Psoas muscle (tissue), 8 donors: ENCODE measurements at places on chromosomes 2 and 18. TPM values are rescaled to one million over a fixed set of nuclear protein-coding genes. Genes with fewer than 3 reads are reported as not detected.
A peak's percentile ranks its signal among the peaks of the same experiment; 100 is the strongest.

The ACVR1C gene
- total RNA-seq = 1.3 TPM

GRCh38 chr18:8705238-8705960 lies at the start of gene MTCL1:
TSS of gene MTCL1 (plus strand) at chr18:8705556. CDS start at chr18:8705661, 105 bp downstream.
- peaks cover 11% of the 10 kb centered on the region for H3K4me1 ChIP-seq
- peaks cover 7% of the 10 kb centered on the region for H3K27me3 ChIP-seq
- H3K27ac ChIP-seq = peak within 1 kb of the TSS; percentile 88
- no peaks in the 10 kb centered on the region for H3K36me3 ChIP-seq
- DNase-seq = peak; percentile 62

- peak overlapping the region; percentile 50 for H3K27ac ChIP-seq
- H3K27me3 ChIP-seq = no peaks in the 10 kb centered on the region
- H3K4me3 ChIP-seq = no peak overlapping the region
- DNase-seq = no peak
- H3K36me3 ChIP-seq = no peaks in the 10 kb centered on the region
- peaks cover 7% of the 10 kb centered on the region for H3K4me1 ChIP-seq
Observed at GRCh38 chr2:54371460-54372065, 84.6 kb upstream of the SPTBN1 start.

GRCh38 chr2:88108796-88109195 lies 19.1 kb downstream of the FABP1 start:
- no peaks in the 10 kb centered on the region for H3K27me3 ChIP-seq
- no peak for DNase-seq
- H3K36me3 ChIP-seq = peaks cover 99% of the 10 kb centered on the region
- H3K27ac ChIP-seq = peak overlapping the region; percentile 38
- no peaks in the 10 kb centered on the region for H3K4me1 ChIP-seq

- H3K27me3 ChIP-seq = no peaks in the 10 kb centered on the region
- H3K4me1 ChIP-seq = peaks cover 9% of the 10 kb centered on the region
- H3K4me3 ChIP-seq = no peak overlapping the region
- H3K36me3 ChIP-seq = no peaks in the 10 kb centered on the region
Observed at GRCh38 chr18:62751341-62751821, 36.0 kb downstream of the PHLPP1 start.

GRCh38 chr2:8575038-8575833 lies 106.6 kb upstream of the ID2 start:
- no peak overlapping the region for H3K4me3 ChIP-seq
- no peaks in the 10 kb centered on the region for H3K4me1 ChIP-seq
- H3K36me3 ChIP-seq = no peaks in the 10 kb centered on the region

GRCh38 chr2:210072922-210073509 lies 70.6 kb downstream of the RPE start:
- H3K27ac ChIP-seq = no peak overlapping the region
- H3K4me3 ChIP-seq = no peak overlapping the region
- peaks cover 8% of the 10 kb centered on the region for H3K36me3 ChIP-seq
- H3K27me3 ChIP-seq = no peaks in the 10 kb centered on the region

DNA sequence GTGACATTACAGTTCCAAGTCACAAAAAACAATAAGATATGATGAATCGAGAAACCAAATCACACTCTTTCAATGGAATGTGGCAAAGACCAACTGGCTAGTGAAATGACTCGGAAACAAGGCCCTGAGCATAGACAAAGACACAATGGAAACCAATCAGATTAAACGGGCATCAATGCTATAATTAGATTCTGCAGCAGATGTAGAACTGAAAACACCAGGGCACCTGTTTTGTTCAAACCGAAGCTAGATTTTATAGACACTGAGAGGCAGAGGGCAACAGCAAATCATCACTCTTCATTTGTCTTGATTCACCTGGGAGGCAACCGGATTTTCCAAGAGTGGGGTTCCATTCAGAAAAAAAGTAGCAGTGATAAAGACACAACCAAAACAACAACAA lies 92.8 kb upstream of the BARD1 start:
- H3K4me3 ChIP-seq = no peak overlapping the region
- no peaks in the 10 kb centered on the region for H3K36me3 ChIP-seq
- no peaks in the 10 kb centered on the region for H3K4me1 ChIP-seq
- H3K27ac ChIP-seq = no peak overlapping the region

GRCh38 chr2:86398500-86399474 lies 42.4 kb upstream of the KDM3A start:
- no peak for DNase-seq
- H3K4me1 ChIP-seq = peaks cover 17% of the 10 kb centered on the region
- no peak overlapping the region for H3K27ac ChIP-seq
- H3K36me3 ChIP-seq = no peaks in the 10 kb centered on the region
